NCI-H2107 (cell line): ENCODE measurements at places on chromosomes 4 and X.

GRCh38 chr4:55345980-55346850, at the start of gene SRD5A3:
TSS of gene SRD5A3 (plus strand) at chr4:55346242. CDS start at chr4:55346337, 95 bp downstream.
- DNase-seq, result peak; percentile 21

DNA sequence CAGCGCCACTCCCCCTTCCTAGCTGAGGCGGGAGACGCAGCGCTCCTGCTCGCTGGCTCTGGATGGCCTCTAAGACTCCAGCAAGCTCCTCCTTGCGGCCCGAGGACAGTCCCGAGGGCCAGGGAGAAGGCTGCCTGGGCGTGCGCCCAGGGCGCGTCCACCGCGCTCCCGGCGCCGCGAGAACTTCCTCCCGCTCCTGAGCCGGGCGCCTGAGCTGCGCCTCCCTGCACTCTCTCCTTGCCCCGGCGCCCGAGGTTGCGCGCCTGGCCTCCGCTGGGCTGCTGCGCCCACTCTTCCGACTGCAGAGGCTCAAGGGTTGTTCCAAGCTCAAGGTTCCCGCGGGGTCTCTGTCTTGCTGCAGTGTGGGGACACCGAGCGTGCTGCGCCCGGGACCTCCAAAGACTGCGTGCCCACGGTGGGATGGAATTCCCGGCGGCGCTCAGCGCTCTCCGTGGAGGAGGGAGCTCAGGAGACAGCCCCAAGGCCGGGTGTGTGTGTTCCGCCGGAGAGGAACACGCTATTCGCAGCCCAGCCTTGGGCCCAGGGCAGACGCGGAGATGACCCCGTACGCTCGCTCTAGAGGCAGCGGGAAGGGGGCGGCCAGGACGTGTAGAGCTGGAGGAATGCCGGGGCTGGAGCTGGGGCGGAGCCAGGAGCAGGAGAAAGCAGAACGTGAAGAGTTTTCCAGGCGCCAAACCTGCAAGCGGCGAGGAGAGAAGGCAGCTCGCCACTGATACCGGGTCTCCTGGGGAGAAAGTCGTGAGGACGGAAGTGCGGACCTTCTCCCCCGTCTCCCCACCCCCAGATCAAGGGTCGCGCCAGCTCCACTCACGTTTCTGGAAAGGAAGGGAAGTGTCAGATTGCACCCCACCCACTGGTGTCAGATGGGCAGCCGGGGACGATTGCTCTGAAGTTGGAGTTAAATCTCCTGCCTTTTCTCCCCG, at the start of gene ARHGAP6:
ARHGAP6 (minus strand) TSS at position 753 of the 944 bp plus-strand sequence. CDS start 1,092 bp downstream, outside the sequence.
- DNase-seq, result no peak

DNA sequence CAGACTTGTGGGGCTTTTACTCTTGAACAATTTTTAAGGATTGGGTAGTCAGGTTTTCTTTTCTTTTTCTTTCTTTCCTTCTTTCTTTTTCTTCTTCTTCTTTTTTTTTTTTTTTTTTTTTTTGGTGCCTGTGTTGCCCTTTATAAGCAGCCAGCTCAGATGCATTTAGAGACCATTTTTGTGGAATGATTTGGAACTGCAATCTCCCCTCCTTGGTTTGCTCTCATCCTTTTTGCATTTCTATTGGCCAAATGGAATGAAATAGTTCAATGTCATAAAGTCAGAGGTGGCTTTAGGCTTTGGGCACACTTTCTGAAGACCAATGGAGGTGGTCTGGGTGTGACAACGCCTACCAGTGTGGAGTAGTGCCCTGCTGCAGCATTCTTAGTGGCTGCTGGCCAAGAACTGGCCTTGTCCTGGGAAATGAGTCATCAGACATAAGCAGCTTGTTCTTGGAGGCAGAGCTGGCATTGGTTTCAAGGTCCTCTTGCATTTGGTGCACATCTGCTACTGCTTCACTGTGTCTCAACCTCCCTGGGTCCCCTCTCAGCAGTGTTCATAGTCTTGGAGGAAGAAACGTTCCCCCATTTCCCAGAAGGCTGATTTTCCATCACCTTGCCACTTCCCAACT, 84.5 kb downstream of the CT47B1 start:
- no peak for DNase-seq

DNA sequence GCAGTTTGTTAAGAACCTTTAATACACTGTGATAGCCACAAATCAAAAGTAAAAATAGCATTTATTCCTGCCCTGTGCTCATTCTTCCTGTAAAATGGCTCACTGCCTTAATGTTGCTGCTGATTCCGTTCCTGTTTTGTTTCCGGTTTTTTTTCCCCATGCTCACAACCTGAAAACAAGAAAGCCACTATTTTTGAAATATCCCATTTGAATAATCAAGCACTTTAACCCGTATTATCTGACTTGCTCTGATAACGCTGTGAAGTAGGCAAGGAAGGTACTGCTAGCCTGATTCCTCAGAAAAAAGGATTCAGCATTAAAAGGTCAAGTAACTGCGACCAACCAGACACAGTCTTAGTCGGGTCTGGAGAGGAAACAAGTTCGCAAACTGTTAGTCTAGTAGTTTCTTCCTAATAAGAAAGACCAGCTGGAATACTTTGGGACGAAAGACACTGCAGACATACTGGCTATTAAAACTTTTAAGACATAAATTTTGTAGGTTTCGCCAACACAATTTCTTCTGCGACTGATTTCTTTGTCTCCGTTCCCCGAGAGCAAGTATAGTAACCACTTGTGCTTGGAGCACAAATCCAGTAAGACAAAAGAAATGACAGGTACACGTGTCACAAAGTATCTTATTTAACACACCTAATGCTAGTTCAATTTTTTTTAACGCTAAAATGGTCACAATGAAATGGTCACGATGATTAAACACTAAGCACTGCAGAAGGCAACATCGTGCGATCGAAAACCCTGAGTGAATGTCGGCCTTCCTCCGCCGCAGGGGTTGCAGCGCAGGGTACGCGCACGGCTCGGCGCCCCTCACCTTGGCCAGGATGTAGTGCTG, 802 bp downstream of the COX18 start:
- peak; percentile 7 for DNase-seq

DNA sequence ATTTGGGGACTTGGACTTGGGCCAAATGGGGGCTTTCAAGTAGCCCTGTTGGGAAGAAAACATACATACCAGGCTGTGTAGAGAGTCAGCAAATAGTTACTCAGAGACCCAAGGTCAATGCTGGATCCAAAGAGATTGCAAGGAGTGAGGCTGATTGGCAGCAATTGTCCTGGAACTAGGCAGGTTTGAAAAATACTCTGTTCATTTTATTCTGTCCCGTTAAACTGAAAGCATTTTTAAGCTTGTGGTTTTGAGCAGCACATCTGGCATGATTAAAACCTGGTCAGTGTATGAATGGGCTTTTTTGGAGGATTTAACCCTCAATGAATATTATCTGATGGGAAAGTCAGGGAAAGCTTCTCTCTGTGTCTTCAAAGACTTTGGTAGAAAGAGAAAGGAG, 294.3 kb upstream of the BOD1L1 start:
- DNase-seq, result no peak

DNA sequence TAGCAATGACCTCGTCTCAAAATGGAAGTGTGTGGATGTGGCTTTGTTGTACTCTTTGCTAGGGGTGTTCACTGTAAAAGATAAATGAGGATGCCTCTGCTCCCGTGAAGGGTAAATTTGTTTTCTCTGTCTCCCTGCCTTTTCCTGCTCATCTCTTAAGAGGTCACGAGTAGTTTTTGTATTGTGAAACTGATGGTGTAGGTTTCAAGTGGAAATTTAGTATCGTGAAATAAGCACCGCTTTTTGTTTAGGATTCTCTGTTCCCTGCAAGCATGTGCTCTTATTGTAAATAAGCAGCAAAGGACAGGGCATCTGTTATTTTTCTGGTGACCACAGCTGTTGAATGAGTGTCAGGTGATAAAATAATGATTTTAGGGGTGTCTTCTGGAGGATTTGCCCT, 104.6 kb downstream of the PHEX start:
- no peak for DNase-seq

- no peak for DNase-seq
Observed at GRCh38 chr4:141782205-141782604, 145.8 kb downstream of the IL15 start.

- no peak for DNase-seq
Observed at GRCh38 chr4:97305351-97305750, 837.9 kb downstream of the STPG2 start.

- no peak for DNase-seq
Observed at GRCh38 chrX:10856797-10857196, 236.4 kb upstream of the MID1 start.

GRCh38 chr4:7524843-7525242, 90.1 kb upstream of the PSAPL1 start:
- DNase-seq, result no peak

DNA sequence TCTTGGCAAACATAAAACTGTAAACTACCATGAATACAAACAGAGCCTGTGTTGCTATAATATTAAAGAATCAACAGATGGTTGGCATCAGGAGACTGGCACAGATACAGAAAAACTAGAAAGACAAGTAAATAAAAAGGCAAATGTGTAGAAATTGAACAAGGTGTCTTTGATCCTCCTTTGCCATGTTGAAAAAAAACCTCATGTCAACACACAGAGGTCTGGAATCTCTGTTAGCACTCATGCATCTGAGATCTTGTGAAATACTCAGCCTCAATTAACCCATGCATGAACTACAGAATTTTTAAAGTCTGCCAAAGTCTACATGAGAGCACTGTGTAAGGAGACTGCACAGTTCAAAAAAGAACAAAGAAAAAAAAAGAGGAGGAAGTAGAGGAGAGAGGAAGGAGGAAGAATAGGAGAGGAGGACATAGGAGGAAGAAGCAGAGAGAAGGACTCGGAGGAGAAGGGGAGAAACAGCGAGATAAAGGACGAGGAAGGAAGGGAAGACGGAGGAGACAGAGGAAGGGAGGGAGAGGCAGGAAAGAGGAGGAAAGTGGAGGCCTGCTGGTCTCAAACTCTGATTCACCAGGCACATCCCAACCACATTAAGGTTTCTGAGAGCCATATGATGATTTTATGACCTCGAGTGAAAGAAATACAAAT, 52.8 kb downstream of the PRDM5 start:
- DNase-seq, result no peak

DNA sequence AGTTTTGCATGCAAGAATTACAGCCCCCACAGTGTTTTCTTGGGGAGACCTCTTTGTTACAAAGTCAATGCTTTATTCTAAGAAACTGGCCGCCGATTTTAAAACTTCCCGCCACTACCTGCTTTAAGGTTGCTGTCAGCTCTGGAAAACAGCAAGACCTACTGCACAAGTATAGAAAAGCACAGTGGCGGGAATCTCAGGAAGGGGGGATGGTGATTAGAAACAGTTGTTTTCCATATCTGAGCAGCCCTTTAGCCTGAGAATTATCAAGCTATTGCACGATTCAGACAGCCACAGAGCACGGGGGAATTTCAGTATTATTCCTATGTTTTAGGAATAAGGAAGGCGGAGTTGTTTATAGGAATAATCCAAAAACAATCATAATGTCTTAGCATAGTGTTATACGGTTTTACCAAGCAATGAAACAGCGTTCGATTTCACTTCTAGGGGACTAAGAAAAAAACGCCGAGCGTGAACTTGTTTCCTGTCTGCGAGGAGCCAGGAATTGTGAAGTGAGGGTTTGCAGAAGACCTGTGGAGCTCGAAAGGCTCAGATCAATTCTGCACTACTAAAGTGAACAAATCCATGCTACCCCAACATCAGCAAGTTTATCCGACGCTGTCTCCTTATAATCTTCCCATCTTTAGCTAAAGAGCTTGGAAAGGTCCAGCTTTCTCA, 81.3 kb downstream of the HMGN5 start:
- DNase-seq, result no peak

DNA sequence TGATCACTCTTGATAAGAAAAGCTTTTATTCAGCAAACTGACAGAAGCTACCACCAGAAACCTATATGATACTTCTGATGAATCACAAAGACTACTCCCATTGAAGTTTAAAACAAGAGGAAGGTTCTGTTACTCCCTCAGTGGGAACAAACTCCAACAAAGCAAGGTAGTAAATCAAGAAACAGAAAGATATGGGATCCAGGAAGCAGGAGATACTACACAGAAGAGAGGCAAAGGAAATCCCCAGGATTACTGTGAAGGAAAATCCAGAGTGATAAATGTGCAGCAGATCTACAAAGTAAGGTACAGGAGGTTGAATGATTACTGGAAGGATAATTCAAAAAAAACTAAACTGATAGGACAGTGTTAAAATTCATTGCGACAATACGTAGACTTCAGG, 222.4 kb downstream of the HHIP start:
- DNase-seq, result no peak

GRCh38 chr4:31461421-31461820, 741.3 kb downstream of the PCDH7 start:
- no peak for DNase-seq

DNA sequence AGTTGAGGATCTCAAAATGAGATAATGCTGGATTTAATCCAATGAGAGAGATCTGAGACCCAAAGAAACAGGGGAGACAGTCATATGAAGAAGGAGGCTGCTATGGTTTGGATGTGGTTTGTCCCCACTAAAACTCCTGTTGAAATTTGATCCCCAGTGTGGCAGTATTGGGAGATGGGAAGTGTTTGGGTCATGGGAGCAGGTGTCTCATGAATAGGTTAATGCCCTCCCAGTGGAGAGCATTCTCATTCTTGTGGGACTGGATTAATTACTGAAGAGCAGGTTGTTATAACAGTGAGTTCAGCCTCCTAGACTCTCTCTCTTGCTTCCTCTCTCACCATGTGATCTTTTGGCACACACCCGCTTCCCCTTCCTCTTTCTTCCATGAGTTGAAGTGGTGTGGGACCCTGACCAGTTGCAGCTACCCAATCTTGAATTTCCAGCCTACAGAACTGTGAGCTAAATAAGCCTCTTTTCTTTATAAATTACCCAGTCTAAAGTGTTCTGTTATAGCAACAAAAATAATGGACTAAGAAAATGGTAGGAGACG, 70.3 kb downstream of the PPEF2 start:
- peak; percentile 9 for DNase-seq

DNA sequence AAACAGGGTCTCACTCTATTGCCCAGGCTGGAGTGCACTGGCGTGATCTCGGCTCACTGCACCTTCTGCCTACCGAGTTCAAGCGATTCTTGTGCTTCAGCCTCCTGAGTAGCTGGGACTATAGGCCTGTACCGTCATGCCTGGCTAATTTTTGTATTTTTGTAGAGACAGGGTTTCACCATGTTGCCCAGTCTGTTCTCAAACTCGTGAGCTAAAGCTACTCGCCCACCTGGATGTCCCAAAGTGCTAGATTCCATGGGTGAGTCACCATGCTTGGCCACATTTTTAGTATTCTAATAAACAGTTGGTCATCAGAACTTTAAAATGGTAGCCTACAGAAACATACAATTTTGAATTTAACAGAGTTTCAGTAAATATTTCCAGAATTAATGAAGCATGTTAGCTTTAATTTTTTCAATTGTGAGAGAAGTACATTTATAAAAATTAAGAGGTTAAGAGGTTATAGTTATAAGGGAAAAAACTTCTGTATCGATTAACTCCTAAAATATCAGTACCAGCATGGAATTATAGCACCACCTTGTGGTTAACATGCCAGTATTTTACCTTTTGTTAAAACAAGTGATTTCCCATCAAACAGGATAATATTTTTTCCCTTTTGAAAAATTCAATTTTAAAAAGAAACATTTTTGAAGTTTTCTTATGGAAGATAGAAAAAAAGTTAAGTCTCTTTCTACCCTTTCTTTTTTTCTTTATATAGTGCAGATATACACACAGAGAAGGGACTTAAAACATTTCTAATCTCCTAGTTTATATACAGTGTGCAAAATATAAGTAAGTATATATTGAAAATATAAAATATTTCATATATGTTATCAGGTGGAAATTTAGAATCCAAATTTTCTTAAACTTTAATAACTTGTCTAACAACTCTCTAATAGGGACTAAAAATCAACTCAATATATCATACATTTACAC, 35.4 kb downstream of the CEP44 start:
- no peak for DNase-seq

- DNase-seq, result no peak
Observed at GRCh38 chr4:113438596-113438995, 322.9 kb downstream of the CAMK2D start.

- no peak for DNase-seq
Observed at GRCh38 chrX:142002471-142002870, 98.8 kb downstream of the MAGEC1 start.

- no peak for DNase-seq
Observed at GRCh38 chrX:130321550-130321949, 18.2 kb upstream of the SLC25A14 start.
